Placental epithelial cell (primary cell): ENCODE measurements at places on chromosomes 16 and 17. TPM values are rescaled to one million over a fixed set of nuclear protein-coding genes. Genes with fewer than 3 reads are reported as not detected.

GNAO1 gene
- 1.6 and 5.4 TPM in 2 replicates for total RNA-seq

DNAH3 gene
- 0.11 TPM in 1 of 2 replicates, not detected in the other for total RNA-seq

CLEC10A gene
- not detected in 2 replicates for total RNA-seq

PRAC1 gene
- total RNA-seq: not detected in 2 replicates

BCO1 gene
- not detected in 2 replicates for total RNA-seq

CD2BP2 gene
- total RNA-seq: 37.5 and 38.1 TPM in 2 replicates

CHST5 gene
- total RNA-seq: not detected in 2 replicates

CD68 gene
- total RNA-seq: 2.4 and 3.3 TPM in 2 replicates
